ENCODE measurements at places on chromosomes 6 and 20.

- peak; percentile 39 for DNase-seq
Observed at GRCh38 chr20:62914970-62915457, 11.3 kb downstream of the DIDO1 start.

GRCh38 chr6:154238831-154239230 is 117.8 kb downstream of the IPCEF1 start:
- no peak for DNase-seq

DNA sequence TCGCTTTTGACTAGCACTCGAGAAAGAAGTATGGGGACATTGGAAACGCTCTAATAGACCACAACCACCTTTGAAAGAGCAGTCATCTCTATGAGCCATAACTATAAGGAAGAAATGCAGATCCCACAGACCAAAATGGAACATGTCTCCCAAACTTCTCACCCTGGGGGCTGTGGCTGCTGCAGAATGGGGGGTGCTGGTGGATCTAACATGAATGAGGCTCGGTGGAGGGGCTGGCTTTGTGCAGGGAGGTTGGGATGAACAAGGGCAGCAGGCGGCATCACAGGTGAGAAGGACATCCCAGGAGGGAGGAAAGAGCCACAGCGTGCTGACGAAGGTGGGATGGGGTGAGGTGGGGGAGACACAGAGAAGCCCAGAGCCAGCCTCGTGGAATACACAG is 10.5 kb upstream of the CCR6 start:
- no peak for DNase-seq

DNA sequence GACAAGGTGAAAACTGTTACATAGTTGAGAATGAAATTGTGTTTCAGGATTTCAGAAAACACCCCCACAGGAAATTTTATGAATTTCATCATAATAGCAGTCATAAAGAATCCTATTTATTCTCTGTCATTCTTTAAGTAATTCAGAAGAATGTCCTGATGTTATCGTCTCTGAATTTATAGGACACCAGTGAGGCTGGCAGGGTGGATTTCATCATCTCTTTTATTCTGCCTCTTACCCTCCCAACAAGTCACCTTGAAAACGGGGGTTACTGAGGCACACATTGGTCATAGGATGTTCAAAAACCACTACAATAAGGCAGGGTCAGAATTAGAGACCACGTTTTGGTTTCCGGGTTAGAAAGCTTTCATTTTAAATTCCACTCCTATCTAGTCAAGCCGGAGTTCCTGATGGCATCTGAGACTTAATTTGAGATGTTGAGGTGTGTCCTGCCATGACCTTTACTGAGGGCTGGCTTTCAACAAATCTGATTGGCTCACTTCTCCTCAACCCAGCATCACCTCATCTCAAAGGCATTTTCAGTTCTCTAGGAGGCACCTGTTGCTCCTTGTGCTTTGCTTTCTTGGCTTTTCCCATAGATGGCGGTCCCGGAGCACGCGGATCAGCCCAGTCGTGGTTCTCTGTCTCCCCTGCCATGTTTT is 230.6 kb upstream of the SUPT3H start:
- DNase-seq, result no peak

- DNase-seq, result no peak
Observed at GRCh38 chr6:68642977-68643376, 7.9 kb downstream of the ADGRB3 start.

GRCh38 chr6:165618241-165618640 is 44.8 kb downstream of the PDE10A start:
- no peak for DNase-seq

- no peak for DNase-seq
Observed at GRCh38 chr6:689223-689622, 3.7 kb downstream of the EXOC2 start.

GRCh38 chr20:19181552-19181951 is 30.9 kb upstream of the SLC24A3 start:
- no peak for DNase-seq

GRCh38 chr6:126914172-126914571 is 204.3 kb upstream of the RSPO3 start:
- no peak for DNase-seq

Measured in heart left ventricle (tissue), 16 donors.